ENCODE measurements at places on chromosomes 16 and 17.

GRCh38 chr17:63983320-63983719, 10.6 kb upstream of the SCN4A start:
- H3K4me1 ChIP-seq, result no peaks in the 10 kb centered on the region
- H3K4me3 ChIP-seq, result no peak overlapping the region
- no peaks in the 10 kb centered on the region for H3K36me3 ChIP-seq
- no peak for DNase-seq
- no peaks in the 10 kb centered on the region for H3K27me3 ChIP-seq
- H3K27ac ChIP-seq, result no peak overlapping the region

DNA sequence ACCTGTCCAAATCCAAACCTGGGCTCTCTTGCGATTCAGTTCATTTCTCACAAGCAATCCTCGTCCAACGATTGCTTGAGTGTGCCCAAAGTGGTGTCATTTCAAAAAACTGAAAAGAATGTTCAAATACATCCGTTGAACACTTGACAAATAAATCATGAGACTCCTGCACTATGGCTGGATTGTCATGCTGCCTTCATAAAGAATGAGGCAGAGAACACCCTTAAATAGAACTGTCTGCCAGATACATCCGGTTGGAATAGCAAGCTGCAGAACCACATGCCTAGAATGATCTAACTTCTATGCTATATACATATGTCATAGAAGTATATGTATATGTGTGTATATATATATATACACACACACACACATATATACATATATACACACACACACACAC, 55.4 kb upstream of the HAPSTR1 start:
- DNase-seq, result no peak
- no peaks in the 10 kb centered on the region for H3K4me1 ChIP-seq
- no peak overlapping the region for H3K4me3 ChIP-seq
- no peaks in the 10 kb centered on the region for H3K36me3 ChIP-seq

- DNase-seq, result no peak
- H3K36me3 ChIP-seq, result no peaks in the 10 kb centered on the region
- no peak overlapping the region for H3K27ac ChIP-seq
- no peaks in the 10 kb centered on the region for H3K4me1 ChIP-seq
These were observed 372.9 kb downstream of the CDH13 start for GRCh38 chr16:82999711-83000110.

- H3K4me3 ChIP-seq, result no peak overlapping the region
- no peak for DNase-seq
- peaks cover 41% of the 10 kb centered on the region for H3K4me1 ChIP-seq
These were observed 6.3 kb downstream of the C17orf50 start for GRCh38 chr17:35766903-35767510.

- DNase-seq, result no peak
- no peak overlapping the region for H3K27ac ChIP-seq
- H3K4me1 ChIP-seq, result no peaks in the 10 kb centered on the region
- H3K4me3 ChIP-seq, result no peak overlapping the region
- H3K36me3 ChIP-seq, result no peaks in the 10 kb centered on the region
These were observed 125.1 kb downstream of the BRIP1 start for GRCh38 chr17:61738249-61738648.

DNA sequence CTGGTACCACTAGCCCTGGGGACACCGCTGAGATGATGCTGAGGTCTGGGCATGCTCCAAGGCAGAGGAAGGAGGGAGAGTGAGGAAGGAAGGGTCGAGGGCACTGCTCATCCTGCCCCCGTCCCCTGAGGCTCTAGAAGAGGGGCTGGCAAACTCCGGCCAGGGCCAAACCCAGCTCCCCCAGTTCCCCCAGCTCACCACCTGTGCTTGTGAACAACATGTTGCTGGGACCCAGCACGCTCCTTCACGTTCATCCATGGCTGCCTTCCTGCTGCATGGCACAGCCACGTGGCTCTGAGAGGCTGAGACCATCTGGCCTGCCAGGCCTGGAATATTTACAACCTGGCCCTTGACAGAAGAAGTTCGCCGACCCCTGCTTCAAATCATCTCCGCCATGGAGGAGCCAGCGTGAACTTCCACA, 81.2 kb downstream of the RBFOX3 start:
- no peaks in the 10 kb centered on the region for H3K27me3 ChIP-seq
- no peak overlapping the region for H3K4me3 ChIP-seq
- H3K27ac ChIP-seq, result no peak overlapping the region
- no peaks in the 10 kb centered on the region for H3K4me1 ChIP-seq
- DNase-seq, result no peak

GRCh38 chr16:52068447-52069074, 478.4 kb downstream of the TOX3 start:
- H3K27me3 ChIP-seq, result no peaks in the 10 kb centered on the region
- peak; percentile 59 for DNase-seq
- H3K4me3 ChIP-seq, result no peak overlapping the region
- no peaks in the 10 kb centered on the region for H3K36me3 ChIP-seq

DNA sequence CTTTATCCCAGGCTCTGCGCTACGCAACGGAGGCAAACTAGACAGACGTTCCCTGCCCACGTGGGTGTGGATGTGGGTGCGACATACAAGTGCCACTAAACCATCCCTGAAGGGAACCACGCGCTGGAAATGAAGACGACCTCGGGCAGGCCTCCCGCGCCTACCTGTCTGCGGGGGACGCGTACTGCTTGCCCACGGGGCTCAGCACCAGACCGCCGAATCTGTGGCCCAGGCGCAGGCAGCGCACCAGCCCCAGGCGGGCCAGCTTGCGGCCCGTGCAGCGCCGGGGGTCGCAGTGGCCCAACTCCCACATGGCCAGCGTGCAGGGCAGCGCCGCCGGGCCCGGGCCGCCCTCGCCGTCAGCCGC, 480 bp downstream of the TSR3 start:
- H3K36me3 ChIP-seq, result no peaks in the 10 kb centered on the region
- peak overlapping the region; percentile 79 for H3K27ac ChIP-seq
- no peaks in the 10 kb centered on the region for H3K27me3 ChIP-seq

DNA sequence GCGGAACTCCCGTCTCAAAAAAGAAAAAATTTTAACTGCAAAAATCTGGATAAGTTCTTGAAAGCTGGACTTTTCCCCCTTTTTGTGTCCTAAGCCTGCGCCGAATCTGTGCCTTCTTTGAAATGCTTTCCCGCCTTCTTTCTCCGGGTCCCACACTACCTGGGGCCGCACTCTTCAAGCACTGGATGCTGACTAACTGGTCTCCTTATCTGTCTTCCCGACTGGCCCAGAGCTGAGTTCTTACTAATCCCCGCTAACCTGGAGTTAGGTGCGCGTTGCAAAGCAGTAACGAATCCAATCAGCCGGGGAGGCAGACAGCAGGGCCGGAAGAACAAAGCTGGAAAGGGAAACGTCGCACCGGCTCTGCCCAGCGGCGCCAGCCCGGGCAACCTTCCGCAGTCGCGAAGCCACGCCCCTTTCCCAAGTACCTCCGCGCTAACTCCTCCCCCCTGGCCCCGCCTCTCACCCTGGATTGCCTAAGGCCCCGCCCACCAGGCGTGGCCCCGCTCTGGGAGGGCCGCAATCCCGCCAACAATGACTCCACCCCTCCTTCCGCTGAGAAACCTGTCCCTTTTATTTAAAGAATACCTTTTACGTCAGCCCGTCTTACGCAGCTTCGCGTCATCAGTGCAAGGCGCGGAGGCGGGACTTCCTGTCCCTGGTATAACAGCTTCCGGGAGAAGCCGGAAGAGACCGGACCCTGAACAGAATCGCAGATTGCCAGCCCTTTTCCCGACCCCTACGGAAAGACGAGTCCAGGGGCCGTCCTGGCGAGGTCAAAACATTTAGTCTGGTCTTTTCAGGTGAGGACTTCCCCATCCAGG, at the start of gene TMUB2:
Gene TMUB2 (plus strand): TSS at position 666 of the 824 bp plus-strand sequence. CDS start 737 bp downstream, outside the sequence.
- no peaks in the 10 kb centered on the region for H3K27me3 ChIP-seq
- H3K36me3 ChIP-seq, result peaks cover 34% of the 10 kb centered on the region
- H3K4me3 ChIP-seq, result peak within 1 kb of the TSS; percentile 85
- H3K27ac ChIP-seq, result peak within 1 kb of the TSS; percentile 95
- DNase-seq, result peak; percentile 100

DNA sequence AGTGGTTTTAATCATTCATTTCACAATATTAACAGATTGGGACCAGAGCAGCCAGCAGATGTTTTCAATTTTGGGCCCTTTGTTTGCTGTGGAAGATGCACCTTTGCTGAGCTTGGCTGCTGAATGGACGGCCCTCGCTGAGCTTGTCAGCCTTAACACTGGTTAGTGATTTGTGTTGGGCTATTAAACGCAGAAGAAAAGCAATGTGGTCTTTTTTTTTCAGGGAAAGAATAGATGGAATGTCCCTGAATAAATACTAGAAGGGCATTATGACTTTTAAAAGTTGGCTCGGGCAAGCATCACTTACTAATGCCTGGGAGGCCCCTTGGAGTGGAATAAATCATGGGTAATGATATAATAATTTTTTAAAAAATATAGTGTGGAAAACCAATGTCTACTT, 297.0 kb downstream of the MAP2K6 start:
- no peak for DNase-seq
- H3K27ac ChIP-seq, result no peak overlapping the region
- H3K36me3 ChIP-seq, result no peaks in the 10 kb centered on the region
- no peak overlapping the region for H3K4me3 ChIP-seq

DNA sequence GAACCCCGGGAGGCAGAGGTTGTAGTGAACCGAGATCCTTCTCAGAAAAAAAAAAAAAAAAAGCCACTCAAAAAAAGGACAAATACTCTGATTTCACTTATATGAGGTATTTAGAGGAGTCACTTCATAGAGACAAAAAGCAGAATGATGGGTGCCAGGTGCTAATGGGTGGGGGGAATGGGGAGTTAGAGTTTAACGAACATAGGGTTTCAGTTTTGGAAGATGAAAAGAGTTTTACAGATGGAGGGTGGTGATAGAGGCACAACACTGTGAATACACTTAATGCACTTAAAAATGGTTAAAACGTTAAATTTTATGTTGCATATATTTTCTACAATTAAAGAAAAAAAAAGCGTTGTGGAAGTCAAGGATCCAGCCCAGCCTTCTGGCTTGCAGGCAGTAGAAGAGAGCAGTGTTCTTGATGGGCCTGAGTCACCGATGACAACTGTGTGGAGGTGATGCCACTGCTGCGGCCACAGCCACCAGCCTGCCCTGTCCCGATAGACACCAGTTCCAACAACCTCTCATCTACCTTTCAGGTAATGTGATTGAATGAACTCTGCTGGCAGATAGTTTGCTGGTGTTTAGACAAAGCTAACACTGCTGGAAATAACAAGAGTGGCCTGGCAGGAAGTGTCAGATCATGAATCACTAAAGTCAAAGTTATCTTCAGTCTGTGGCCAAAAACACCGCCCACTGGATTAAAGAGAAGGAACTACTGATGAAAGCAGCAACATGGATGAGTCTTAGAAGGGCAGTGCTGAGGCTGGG, 49.9 kb upstream of the COX10 start:
- H3K27me3 ChIP-seq, result no peaks in the 10 kb centered on the region
- DNase-seq, result no peak
- no peaks in the 10 kb centered on the region for H3K4me1 ChIP-seq
- H3K27ac ChIP-seq, result no peak overlapping the region
- H3K4me3 ChIP-seq, result no peak overlapping the region
- no peaks in the 10 kb centered on the region for H3K36me3 ChIP-seq

DNA sequence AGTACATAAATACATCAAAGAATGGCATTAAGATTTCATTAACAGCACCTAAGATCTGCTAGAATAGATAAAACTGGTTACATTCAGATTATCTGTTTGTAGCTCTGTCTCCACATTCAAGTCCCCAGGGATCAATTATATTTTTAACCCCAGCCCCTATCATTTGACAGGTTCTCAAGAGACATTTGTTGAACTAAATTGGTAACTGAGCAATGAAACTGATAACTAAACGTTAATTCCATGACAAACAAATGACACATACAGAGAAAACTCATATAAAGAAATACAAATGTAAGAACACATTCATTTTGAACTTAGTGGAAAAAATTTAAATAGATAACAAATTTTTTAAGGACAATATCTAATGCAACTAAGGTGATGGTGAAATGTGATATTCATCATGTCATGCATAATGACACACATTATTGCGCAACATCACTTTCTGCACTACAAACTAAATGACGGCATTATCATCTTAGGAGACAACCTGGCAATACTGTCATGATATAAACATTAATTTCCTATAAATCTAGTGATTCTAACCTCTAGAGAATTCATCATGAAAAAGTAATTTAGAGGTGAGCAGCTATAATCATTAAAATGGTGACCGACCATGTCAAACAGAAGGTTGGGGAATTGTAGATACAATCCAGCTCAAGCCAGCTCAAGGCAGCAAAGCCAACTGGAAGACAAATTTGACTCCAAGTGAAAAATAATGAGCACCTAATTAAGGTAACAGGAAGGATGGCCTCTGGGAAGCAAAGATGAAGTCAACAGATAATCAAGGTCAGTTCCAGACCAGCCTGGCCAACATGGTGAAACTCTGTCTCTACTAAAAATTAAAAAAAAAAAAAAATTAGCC, 9.5 kb downstream of the ARHGAP17 start:
- H3K36me3 ChIP-seq, result no peaks in the 10 kb centered on the region
- no peak overlapping the region for H3K27ac ChIP-seq
- H3K4me3 ChIP-seq, result no peak overlapping the region
- no peaks in the 10 kb centered on the region for H3K27me3 ChIP-seq
- DNase-seq, result no peak

DNA sequence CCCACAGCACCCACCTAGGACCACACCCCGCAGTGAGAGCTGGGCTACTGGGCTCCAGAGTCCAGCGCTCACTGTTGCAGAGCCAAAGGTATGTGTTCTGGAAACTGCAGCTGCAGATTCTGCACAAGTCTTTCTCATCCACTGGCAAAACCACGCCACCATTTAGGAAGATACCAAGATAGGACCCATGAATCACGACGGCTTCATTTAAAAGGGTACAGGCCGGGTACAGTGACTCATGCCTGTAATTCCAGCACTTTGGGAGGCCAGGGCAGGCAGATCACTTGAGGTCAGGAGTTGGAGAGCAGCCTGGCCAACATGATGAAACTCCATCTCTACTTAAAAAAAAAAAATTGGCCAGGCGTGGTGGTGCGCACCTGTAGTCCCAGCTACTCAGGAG, 18.8 kb downstream of the FOXF1 start:
- H3K4me1 ChIP-seq, result no peaks in the 10 kb centered on the region
- no peak overlapping the region for H3K27ac ChIP-seq
- no peak overlapping the region for H3K4me3 ChIP-seq
- no peaks in the 10 kb centered on the region for H3K36me3 ChIP-seq

- H3K4me1 ChIP-seq, result no peaks in the 10 kb centered on the region
- no peaks in the 10 kb centered on the region for H3K36me3 ChIP-seq
- no peak for DNase-seq
- no peak overlapping the region for H3K4me3 ChIP-seq
- H3K27me3 ChIP-seq, result no peaks in the 10 kb centered on the region
These were observed 134.1 kb downstream of the IRF8 start for GRCh38 chr16:86033016-86033474.
